Suppressor macrophage treated with lipopolysaccharide for 4 hours (primary cell): ENCODE measurements at places on chromosomes 12 and 14.

DNA sequence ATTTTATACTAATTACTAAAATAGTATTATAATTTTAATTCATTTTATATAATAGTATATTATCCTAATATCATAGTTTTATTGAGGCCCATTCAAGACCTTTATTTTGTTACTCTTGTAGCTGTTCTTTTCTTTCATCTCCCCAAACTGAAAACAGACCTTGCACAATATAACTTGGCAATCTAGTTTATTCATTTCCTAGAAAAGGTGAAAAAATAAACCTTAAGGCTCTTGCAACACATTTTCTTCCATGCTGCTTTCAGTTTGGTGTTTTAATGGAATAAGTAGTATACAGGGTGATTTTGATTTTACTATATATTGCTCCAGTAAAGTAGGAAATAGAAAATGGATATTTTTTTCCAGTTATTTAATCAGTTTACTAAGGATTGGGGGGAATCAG is 174.0 kb downstream of the SLC2A13 start:
- DNase-seq = no peak

GRCh38 chr12:48105321-48105866 is 485 bp downstream of the SENP1 start:
- peak; percentile 46 for DNase-seq

DNA sequence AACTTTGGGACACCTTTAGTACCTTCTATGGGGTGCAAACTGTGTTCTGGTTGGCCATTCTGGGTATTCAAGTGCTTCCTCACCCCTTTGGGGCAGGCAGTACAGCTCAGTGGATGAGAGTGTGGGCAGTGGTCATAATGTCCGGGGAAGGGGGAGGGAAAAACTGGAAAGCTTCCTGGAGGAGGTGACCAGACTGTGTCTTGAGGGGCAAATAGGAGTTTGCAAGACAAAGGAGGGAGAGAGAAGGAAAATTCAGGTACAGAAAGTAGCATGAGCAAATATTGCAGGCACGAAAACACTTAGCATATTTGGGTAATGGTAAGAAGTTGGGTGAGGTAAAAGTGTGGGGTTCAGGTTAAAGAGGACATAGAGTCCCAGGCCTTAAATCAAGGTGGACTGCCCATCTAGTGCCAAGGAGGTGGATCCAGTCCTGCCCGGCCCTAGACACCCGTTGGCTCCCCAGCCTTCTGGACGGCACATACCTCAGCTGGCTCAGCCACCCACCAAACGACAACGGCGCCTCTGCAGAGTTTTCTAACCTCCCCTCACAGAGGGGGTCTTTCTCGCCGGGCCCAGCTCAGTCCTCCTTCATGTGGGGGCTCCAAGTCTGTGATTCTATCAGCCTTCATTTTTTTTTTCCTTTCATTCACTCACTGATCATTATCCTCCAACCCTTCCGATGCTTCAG is 86.4 kb downstream of the DICER1 start:
- no peak for DNase-seq

GRCh38 chr14:82362452-82362851 is 828.8 kb upstream of the SEL1L start:
- DNase-seq = no peak

DNA sequence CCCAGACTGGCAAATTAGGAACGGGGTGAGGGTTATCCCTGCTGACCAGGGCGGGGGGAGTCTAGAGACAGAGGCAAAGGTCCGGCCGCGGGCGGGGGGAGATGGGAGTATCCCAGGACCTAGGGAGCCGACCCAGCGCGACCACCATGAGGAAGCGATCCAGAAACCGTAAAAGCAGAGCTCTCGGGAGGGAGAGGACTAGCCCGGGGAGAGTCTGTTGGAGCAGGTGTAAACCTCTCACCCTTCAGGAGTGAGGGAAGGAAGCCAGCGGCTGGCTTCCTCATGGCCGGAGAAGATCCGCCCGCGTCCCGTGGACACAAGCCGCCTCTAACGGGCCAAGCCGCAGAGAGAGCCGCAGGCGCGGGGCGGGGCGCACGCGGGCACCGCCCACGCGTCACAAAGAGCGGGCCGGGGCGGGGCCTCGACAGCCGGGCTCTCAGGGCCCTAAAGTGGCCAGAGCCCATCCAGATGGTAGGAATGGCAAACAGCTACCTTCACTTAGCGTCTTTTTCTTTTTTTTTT is at the start of gene ACRBP:
Gene ACRBP, minus strand, starts transcription at position 350 of the 522 bp plus-strand sequence. Its CDS starts 66 bp downstream, at position 284.
- DNase-seq = peak; percentile 83

DNA sequence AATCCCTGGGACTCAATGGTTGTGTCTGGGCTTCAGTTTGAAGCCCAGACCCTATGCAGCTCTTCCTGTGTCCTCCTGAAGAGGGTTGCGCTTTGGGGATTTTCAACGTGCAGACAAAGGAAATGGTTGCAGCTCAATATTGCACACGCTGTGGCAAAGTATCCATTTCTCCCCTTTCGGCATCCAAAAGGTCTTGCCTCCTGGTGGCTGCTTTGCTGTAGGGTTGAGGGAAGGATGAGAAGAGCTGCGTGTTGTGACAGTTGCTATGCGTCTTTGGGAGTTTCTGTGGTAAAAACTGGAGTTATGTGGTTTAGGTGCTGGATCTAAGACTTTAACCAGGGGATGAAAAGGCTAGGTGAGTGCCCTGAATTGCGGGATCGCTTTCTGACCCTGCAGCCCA is 71.0 kb downstream of the ZNF664 start:
- no peak for DNase-seq

GRCh38 chr14:50533241-50533705 is 904 bp upstream of the MAP4K5 start:
- peak; percentile 59 for DNase-seq

GRCh38 chr12:104529130-104529874 is 72.6 kb downstream of the CHST11 start:
- no peak for DNase-seq
